Neural crest cell (in vitro differentiated cells): ENCODE measurements at places on chromosomes 11 and 22.
A peak's percentile ranks its signal among the peaks of the same experiment; 100 is the strongest.

- peak overlapping the region; percentile 13 for H3K27ac ChIP-seq
- no peaks in the 10 kb centered on the region for H3K36me3 ChIP-seq
- no peak for DNase-seq
- peaks cover 61% of the 10 kb centered on the region for H3K4me1 ChIP-seq
Observed at GRCh38 chr11:2728128-2728662, 28.4 kb upstream of the KCNQ1OT1 start.

DNA sequence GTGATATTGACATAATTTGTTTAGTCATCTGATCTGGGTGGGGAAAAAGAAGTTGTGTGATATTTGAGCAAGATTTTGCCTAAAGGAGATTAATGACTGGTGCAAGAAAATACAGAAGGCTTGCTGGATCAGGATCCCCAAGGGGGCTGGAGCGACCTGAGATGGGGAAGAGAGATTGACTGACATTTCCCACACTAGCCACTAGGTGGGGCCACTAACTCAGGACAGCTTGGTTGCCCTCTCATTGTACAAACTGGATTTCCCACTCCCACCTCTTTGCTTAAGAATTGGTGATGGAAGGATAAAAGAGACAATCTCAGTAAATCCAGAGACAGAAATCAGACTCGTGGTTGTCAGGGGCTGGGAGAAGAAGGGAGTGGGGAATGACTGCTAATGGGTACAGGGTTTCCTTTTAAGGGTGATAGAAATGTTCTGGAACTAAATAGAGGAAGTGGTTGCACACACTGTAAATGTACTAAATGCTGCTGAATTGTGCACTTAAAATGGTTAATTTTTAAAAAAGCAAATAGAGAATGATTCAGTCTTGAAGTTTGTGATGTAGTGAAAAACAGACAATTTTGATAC is 50.7 kb downstream of the CTTN start:
- H3K4me3 ChIP-seq = no peak overlapping the region
- no peak for DNase-seq
- peaks cover 14% of the 10 kb centered on the region for H3K36me3 ChIP-seq
- H3K27ac ChIP-seq = no peak overlapping the region
- no peaks in the 10 kb centered on the region for H3K27me3 ChIP-seq
- peaks cover 8% of the 10 kb centered on the region for H3K4me1 ChIP-seq

DNA sequence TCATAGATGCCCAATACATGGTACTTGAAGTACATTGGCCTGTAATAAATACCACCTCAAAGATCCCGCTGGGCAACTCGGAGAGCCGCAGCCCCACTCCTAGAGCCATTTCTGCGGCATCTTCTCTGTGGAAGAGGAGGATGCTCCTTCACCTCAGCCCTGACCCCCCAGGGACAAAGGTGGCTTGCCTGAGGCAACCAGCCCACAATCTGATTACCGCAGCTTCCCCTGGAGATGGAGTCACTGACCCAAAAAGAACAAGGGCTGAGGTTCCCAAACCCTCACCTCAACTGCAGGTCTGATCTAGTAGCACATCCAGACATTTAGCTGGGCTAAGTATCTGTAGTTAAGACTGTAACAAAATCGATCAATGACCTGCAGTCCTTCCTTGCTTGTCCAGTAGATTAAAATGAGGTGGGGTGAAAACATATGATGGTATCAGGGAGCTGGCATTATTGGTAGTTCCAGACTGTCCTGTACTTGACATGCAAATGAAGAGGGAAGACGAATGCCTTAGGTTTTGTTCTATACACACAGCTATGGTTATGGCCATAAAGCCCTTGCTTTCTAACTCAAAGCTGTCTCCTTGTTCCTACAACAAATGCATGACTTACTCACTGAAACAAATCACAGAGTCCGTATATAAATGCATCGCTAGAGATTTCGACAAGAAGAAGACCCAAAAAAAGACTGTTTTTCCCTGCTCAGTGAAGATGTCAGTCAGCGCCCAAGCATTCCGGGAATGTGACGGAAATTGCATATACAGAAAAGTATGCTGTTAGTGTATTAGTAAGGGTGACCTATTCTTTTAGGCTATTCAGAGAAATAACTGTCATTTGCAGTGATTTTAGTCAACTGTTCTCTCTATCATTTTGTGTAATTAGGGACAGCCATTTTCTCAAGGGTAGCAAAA is 33.7 kb downstream of the C11orf71 start:
- no peak overlapping the region for H3K27ac ChIP-seq
- no peaks in the 10 kb centered on the region for H3K27me3 ChIP-seq
- no peaks in the 10 kb centered on the region for H3K36me3 ChIP-seq
- no peak for DNase-seq
- H3K4me1 ChIP-seq = peaks cover 6% of the 10 kb centered on the region
- H3K4me3 ChIP-seq = no peak overlapping the region

DNA sequence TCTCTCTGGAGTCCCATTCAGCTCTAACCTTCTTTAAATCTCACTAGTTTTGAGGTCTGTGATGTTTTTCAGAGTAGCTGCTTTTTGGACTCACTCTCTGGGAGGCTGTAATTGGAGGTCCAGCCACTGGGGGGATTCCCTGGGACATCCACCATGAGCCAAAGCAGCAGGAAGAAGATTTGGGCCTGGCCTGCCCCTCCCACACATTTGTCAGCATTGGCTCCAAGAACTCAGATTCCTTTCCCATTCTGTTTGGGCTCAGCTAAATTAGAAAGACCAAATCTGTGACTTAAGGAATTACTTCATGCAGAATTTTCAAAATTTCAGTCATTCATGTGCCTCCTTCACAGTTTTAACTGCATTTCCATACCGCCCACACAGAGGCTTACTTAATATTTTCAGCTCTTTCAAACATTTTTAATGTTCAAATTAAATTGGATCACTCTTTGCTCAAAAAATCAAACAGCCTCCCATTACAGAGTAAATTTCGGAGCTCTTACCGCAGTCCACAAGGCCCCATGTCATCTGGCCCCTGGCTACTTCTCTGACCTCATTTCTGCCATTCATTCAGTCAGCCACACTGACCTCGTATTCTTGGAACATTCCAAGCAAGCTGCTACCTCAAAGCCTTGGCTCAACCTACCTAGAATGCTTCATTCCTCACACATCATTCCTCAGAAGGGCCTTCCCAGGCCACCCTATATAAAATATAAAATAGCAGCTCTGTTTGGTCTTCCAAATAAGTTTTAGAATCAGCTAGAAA is 54.5 kb upstream of the RRAS2 start:
- no peak for DNase-seq
- H3K36me3 ChIP-seq = no peaks in the 10 kb centered on the region
- H3K27ac ChIP-seq = peak overlapping the region; percentile 75
- no peak overlapping the region for H3K4me3 ChIP-seq
- peaks cover 26% of the 10 kb centered on the region for H3K4me1 ChIP-seq

DNA sequence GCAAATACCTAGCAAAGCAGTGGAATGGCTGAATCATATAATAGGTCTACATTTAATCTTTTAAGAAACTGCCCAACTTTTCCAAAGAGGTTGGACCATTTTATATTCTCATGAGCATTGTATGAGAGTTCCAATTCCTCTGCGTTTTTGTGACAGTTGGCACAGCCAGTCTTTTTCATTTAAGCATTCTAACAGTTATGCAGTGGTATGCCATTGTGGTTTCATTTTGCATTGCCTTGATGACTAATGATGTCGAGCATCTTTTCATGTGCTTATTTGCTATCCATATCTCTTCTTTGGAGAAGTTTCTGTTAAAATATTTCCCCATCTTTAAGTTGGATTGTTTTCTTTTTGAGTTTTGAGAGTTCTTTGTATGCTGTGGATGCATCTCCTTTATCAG is 38.7 kb downstream of the EIF3F start:
- H3K27me3 ChIP-seq = peaks cover 47% of the 10 kb centered on the region
- H3K27ac ChIP-seq = no peak overlapping the region
- no peaks in the 10 kb centered on the region for H3K4me1 ChIP-seq
- no peak for DNase-seq
- H3K4me3 ChIP-seq = no peak overlapping the region
- H3K36me3 ChIP-seq = no peaks in the 10 kb centered on the region

GRCh38 chr11:69637941-69638871 is 2.8 kb upstream of the CCND1 start:
- peak; percentile 67 for DNase-seq
- H3K4me1 ChIP-seq = peaks cover 42% of the 10 kb centered on the region
- H3K36me3 ChIP-seq = peaks cover 4% of the 10 kb centered on the region
- peak overlapping the region; percentile 88 for H3K4me3 ChIP-seq

DNA sequence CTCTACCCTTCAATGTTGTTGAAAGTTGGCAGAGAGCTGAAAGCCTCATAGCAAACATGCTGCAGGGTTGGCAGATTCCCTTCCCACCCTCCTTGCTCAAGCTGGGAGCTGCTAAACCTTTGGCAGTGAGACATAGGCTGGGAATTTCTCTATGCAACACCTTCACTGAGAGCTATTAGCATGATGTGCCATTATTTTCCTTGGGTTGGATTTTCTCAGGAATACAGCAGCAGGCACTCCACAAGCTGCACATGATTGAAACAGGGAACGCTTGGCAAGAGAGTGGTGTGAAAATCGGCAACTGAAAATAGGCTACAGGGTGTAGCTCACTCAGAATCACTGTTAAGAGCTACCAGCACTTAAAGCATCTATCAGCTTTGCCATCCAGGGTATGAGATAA is 9.6 kb upstream of the ALKBH3 start:
- no peak overlapping the region for H3K4me3 ChIP-seq
- H3K36me3 ChIP-seq = peaks cover 2% of the 10 kb centered on the region
- no peaks in the 10 kb centered on the region for H3K4me1 ChIP-seq
- peaks cover 76% of the 10 kb centered on the region for H3K27me3 ChIP-seq
- no peak overlapping the region for H3K27ac ChIP-seq
- DNase-seq = no peak

DNA sequence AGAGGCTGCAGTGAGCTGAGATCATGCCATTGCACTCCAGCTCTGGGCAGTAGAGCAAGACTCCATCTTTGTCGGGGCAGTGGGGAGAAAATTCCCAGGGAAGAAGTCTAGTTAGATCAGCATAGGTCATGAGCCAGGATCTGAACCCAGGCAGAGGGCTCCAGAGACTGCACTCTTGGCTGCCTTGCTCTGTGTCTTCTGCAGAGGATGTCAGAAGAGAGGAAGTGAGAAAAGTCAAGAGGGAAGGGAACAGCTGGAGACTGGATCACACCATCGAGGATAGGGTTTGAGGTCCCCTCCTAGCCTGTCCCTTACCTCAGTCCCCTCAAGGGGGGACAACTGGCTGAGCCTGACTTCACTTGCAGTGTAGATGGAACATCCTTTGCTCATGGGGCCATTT is 5.8 kb downstream of the MYOD1 start:
- no peaks in the 10 kb centered on the region for H3K4me1 ChIP-seq
- H3K27ac ChIP-seq = no peak overlapping the region
- peaks cover 95% of the 10 kb centered on the region for H3K27me3 ChIP-seq
- no peak for DNase-seq
- no peaks in the 10 kb centered on the region for H3K36me3 ChIP-seq
